Pancreas (tissue), 10 donors: ENCODE measurements at places on chromosomes 3 and 15. TPM values are rescaled to one million over a fixed set of nuclear protein-coding genes. Genes with fewer than 3 reads are reported as not detected.

DNA sequence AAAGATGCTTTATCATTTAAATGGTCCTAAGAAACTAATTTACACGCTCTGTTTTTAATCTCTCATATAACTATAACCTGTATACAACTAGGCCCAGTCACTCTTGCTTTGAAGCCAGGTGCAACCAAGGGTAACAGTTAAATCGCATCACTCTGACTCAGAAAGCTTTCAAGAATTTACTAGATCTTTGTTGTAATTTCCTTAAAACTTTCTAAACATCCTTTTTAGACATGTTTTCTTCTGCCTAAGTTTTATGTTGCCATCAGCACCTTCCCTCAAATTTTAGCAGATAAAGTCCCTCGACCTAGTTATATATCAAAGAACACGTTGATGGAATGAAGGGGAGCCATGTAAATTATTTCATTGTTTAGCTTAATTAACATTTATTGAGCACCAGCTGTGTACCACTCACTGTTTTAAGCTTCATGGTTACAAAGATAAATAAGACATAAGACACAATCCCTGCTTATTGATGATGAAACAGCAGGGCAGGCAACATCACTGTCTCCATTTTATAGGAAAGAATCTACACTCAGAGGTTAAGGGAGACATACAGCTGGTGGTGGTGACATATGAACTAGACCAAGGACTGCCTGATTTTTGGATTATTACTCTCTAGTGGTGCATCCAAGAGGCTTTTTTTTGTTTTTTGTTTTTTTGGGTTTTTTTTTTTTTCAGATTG lies 101.0 kb downstream of the CD200R1L start:
- no peak for DNase-seq

- DNase-seq: no peak
These were observed 42.1 kb downstream of the SLC6A11 start for GRCh38 chr3:10858091-10858490.

DNA sequence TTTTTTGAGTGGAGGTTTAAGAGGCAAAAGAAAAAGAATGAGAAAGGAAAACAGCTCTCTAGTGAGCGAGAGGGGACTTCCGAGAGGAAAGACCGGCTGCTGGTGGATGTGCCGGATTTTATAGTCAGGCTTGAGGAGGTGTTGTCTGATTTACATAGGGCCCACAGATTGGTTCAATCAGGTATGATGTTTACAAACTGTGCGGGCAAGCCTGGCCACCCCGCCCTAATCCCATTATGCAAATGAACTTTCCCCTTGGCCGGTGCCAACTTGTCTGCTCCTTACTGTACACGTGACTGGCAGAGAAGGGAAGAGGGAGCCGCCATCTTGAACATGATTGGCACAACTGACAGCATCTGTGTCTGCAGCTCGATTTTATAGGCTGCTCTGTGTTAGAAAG lies 44.7 kb downstream of the FAM43A start:
- peak; percentile 25 for DNase-seq

LRRN1 gene
- 1.6 TPM for total RNA-seq

DNA sequence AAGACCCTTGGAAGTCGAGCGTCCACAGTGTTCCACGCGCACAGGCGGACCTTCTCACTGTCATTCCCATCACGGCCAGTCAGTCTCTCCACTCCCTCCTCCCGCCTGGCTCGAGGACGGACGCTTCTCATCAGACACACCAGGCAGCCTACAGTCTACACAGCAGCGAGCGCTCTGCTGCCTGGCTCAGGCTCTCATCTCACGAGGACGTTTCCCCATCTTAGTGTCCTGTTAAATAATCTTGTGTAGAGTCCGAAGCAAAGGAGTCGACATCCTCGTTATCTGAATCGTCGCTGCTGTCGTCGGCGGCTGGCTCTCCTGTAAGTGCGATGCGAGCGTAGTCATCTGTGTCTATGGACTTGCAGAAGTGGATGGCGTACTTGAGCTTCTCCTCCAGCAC lies 12.4 kb upstream of the OCA2 start:
- DNase-seq: no peak

DNA sequence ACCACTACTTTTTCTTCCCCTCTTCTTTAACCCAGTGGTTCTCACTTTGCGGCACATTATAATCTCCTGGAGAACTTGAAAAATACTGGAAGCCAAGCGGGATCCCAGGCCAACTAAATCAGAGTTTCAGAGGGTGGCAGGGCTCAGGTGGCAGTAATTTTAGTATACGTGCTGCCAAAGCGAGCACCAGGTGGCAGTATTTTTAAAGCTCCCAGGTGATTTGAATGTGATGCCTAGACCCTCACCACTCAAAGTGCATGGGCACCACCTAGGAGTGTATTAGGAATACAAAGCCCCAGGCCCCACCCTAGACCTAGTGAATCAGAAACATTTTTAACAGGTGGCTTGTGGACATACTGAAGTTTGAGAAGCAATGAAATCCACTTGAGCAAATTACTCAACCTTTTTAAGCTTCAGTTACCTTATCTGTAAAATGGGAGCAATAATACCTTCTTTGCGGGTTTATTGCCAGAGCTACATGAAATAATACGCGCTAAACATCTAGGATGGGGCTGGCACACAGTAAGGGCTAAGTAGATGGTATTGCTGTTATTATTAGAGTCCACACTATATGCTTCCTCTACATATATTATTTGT lies 8.3 kb downstream of the B3GALNT1 start:
- peak; percentile 23 for DNase-seq

GRCh38 chr3:196932600-196932999 lies 9.7 kb downstream of the NCBP2 start:
- no peak for DNase-seq

DNA sequence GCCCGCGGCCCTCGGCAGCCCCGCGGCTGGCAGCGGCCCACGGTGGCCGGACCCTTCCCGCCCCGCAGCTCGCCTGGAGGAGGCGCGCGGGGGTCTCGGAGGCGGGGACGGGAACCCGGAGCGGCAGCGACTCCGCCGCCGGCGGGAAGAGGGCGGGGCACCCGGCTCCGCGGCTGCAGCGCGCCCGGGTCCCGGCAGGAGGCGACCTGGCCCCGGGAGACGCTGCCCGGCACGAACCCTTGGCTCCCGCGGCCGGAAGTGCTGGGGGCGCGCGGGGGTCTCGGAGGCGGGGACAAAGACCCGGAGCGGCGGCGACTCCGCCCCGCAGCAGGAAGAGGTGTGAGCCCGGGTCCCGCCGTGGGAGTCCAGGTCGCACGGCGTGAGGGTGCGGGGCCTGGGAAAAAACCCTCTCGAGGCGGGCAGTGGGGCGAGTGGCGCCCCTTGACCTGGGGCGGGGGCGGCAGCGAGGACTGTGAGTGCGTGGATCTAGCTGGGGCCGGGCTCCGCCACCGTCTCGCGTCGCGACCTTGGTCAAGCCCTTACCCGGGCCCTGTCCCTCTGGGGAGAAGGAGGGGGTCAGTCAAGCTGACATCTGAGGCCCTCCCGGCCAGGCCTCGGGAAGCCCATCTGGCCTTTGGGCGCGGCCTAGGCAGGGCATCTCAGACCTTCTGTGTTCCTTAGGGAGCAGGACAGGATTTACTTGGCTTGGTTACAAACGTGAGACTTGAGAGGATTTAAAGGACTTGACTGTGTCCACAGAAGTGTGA lies at the start of gene CIB2:
Gene CIB2, minus strand, starts transcription at position 151 of the 767 bp plus-strand sequence. CDS start 230 bp downstream, outside the sequence.
- peak; percentile 52 for DNase-seq

CAMK1 gene
- total RNA-seq: 2.0 TPM

- no peak for DNase-seq
These were observed 35.3 kb upstream of the SEMA4B start for GRCh38 chr15:90165659-90166489.

ADAMTS9 gene
- 15.9 TPM for total RNA-seq

ULK3 gene
- total RNA-seq: 19.0 TPM

CNTN4 gene
- 3.2 TPM for total RNA-seq

ACKR2 gene
- total RNA-seq: 0.87 TPM

DNA sequence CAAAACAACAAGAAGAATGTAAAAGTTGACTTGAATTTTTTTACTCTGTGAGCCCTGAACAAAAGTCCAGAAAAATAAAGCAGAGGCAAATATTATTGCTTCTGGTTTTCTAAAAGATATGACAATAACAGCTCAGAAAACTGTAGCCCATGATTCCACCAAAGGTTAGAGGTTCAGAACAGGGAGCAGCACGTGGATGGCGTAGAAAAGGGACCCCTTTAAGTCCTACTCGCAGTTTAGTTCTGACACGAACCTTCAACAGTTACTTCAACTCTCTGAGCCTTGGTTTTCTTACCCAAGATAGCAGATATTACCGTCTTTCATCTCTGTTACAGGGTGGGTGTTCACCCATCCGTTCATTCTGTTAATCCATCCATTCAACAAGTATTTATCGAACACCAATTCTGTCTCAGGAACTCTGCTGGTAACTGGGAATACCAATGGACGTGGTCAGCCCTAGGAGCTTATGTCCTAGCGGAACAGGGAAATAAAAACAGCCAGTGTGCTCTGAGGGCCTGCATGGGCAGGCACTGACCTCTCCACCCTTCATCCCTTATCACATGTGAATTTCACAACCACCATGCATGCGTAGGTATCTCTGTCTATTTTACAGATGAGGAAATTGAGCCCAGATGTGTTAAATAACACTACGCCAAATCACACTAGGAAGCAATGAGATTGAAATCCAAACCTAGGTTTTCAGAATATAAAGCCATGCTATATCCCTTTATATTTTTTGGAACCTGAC lies 274.2 kb upstream of the ICE2 start:
- DNase-seq: no peak

DNA sequence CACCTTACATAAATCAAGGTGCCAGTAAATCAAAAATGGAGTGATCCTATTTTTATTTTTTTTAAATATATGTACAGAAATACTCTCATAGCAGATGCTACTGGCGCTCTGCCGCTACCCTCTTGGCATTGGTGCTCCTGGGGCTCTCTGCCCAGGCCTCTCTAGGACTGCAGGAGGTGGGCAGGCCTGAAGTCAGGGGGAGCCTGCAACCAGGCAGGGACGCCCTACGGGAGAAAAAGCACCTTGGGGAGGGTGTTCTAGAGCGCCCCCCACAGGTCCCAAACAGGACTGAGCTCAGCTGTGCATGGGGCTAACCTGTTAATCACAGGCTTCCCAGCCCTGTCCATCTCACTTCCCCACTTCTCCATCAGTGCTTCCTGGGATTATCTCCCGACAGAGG lies 192.5 kb downstream of the SHQ1 start:
- no peak for DNase-seq

- DNase-seq: no peak
These were observed 7.5 kb downstream of the P2RY1 start for GRCh38 chr3:152842413-152842812.

TATDN2 gene
- total RNA-seq: 15.3 TPM

DNA sequence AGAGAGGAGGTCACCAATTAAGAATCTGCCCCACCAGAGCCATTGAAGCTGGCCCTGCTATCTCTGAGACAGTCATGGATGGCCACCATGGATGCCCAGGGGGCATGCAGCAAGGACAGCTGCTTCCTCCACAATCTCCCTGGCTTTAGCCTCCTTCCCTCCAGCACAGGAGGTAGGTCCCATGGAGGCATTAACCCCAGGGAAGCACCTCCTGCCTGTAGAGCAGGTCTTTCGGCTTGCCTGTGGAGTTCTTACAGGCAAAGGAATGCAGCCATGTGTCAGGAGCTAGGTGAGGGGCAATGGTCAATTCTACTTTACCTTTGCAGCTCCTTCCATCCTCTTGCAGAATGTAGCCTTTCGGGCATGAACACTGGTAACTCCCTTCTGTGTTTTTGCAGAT lies 93.8 kb downstream of the DUT start:
- DNase-seq: no peak

- DNase-seq: no peak
These were observed 366.3 kb downstream of the TIGIT start for GRCh38 chr3:114660124-114660523.

- DNase-seq: no peak
These were observed 15.4 kb downstream of the WNT5A start for GRCh38 chr3:55471522-55472280.

CYP1A2 gene
- not detected for total RNA-seq

SPINK8 gene
- total RNA-seq: not detected

DNA sequence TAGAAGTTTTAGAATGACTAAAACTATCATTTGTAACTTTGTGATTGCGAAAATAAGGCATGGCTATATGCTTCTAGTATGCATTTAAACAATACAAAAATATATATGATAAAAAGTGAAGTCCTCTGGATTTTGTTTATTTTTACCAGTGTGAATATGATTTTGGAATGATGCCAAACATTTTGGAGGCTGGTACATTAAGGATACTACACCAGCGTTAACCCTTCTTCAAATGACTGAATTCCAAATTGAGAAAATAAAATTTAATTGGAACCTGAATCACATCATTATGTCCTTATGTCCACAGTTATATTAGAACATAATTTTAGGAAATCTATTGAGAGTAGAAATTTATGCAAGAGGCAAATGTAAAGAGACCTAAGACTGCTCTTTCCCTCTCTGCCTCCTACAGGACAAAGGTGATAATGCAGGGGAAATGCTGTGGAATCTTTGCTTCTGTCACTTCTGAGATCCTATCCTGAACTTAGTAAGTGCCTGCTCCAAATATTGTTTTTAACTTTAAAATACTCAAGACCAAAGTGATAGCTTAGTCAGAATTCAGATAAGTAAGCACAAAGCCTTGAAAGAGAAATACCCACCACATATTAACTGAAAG lies 121.1 kb upstream of the NANOGP8 start:
- no peak for DNase-seq

TTLL3 gene
- 18.6 TPM for total RNA-seq

CDHR4 gene
- not detected for total RNA-seq

- no peak for DNase-seq
These were observed 6.8 kb downstream of the ABHD2 start for GRCh38 chr15:89095073-89095472.

DNA sequence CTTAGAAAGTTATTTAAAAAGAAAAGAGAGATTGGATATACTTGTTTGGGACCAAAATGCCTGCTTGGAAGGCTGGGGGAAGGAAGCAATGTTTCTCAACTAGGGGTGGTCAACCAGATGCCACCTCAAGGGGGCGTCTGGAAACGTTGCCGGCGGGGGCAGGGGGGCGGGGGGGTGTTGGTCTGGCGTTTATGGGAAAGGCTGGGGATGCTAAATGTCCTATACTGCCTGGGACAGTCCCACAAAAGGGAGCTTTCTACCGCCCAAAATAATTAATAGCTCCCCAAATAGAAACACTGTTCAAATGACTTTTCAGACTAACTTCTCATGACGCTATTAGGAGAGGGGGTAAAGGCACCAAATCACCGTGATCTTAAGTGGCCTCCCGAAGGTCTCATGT lies 2.2 kb downstream of the POLG start:
- DNase-seq: no peak

- DNase-seq: no peak
These were observed 4.6 kb upstream of the RTP2 start for GRCh38 chr3:187706971-187707370.

DNA sequence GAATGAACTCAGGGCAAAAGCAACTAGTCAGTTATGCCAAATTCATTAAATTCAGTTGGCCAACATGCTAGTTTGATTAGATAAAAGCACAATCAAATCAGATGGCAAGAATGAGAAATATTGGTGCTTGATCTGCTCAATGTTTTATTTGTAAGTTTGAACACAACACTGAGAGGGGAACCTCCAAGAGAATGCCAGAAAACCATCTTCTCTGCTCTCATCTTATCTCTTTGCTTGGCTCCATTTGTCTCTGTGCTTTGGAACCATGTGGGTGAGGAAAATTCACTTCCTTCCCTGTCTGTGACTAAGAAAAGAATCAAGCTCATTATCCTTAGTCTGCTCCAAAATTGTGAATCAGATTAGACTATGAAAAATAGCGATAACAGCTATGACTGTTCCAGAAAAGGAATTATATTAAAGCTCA lies 43.6 kb upstream of the DCBLD2 start:
- DNase-seq: no peak
